GM23248 (cell line): ENCODE measurements at places on chromosomes 13 and 19. TPM values are rescaled to one million over a fixed set of nuclear protein-coding genes. Genes with fewer than 3 reads are reported as not detected.

GRCh38 chr19:46181388-46181779 is 33.3 kb downstream of the IGFL2 start:
- peak; percentile 71 for DNase-seq
- peaks cover 36% of the 10 kb centered on the region for H3K4me1 ChIP-seq
- peaks cover 11% of the 10 kb centered on the region; the same call in 1 of the 2 replicates for H3K27me3 ChIP-seq
- H3K4me3 ChIP-seq = no peak overlapping the region
- H3K27ac ChIP-seq = peak overlapping the region; percentile 65

DNA sequence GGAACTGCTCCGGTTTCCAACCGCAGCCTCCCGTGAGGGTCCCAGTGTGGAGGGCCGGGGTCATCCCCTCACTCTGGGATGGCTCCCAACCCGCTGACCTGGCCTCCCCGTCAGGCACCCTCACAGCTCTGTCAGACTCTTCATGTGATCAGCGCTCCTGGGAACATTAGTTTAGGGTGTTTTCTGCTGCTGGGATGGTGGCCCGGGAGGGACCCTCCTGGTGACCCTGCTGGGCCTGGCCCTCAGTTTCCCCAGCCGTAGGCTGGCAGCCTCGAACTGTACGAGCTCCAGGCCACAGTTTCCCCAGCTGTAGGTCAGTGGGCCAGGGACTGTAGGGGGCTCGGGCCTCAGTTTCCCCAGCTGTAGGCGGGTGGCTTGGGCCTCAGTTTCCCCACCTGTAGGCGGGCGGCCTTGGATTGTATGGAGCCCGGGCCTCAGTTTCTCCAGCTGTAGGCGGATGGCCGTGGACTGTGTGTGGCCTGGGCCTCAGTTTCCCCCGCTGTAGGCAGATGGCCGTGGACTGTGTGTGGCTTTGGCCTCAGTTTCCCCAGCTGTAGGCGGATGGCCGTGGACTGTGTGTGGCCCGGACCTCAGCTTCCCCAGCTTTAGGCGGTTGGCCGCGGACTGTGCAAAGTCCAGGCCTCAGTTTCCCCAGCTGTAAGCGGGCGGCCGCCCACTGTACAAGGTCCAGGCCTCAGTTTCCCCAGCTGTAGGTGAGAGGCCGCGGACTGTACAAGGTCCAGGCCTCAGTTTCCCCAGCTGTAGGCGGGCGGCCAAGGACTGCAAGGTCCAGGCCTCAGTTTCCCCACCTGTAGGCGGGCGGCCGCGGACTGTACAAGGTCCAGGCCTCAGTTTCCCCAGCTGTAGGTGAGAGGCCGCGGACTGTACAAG is 1.3 kb upstream of the PTBP1 start:
- peaks cover 18% of the 10 kb centered on the region for H3K4me1 ChIP-seq
- no peak overlapping the region; the same call in 1 of the 2 replicates for H3K27ac ChIP-seq
- peak overlapping the region; percentile 78 for H3K4me3 ChIP-seq
- no peak for DNase-seq
- H3K36me3 ChIP-seq = 0 out of 2 replicates have a peak, but pooled peaks cover 10% of the 10 kb centered on the region

GRCh38 chr13:27091451-27091850 is 80.2 kb downstream of the USP12 start:
- no peaks in the 10 kb centered on the region for H3K27me3 ChIP-seq
- H3K4me1 ChIP-seq = no peaks in the 10 kb centered on the region
- H3K36me3 ChIP-seq = peaks cover 15% of the 10 kb centered on the region
- DNase-seq = no peak

GRCh38 chr13:106129273-106129672 is 406.2 kb downstream of the EFNB2 start:
- no peak overlapping the region for H3K27ac ChIP-seq
- DNase-seq = no peak
- H3K4me3 ChIP-seq = no peak overlapping the region
- peaks cover 20% of the 10 kb centered on the region for H3K4me1 ChIP-seq
- no peaks in the 10 kb centered on the region for H3K36me3 ChIP-seq
- 0 out of 2 replicates have a peak, but pooled peaks cover 3% of the 10 kb centered on the region for H3K27me3 ChIP-seq

DNA sequence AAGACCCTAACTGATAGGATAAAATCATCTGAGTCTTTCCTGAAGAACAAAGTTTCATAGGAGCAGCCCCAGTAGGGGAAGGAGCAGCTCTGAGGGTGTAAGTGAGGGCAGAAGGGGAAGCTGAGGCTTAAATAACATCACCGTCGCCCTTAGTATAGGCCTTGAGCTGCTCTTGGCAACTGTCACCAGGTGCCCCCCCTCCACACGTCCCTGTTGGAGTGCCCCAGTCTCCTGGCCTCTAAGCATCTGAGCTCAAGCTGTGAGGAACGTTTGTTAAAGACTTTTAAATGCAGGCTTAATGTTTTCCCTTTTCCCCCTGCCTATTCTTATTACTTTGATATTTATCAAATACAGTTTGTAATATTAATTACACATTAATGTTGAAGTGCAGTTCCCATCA is 170.6 kb downstream of the ZIC5 start:
- H3K4me3 ChIP-seq = no peak overlapping the region
- no peaks in the 10 kb centered on the region for H3K27me3 ChIP-seq
- H3K4me1 ChIP-seq = no peaks in the 10 kb centered on the region
- H3K27ac ChIP-seq = no peak overlapping the region

The KRTDAP gene
- not detected in 2 replicates for total RNA-seq

The TMEM86B gene
- 0.63 and 2.4 TPM in 2 replicates for total RNA-seq

The CTXN1 gene
- total RNA-seq = 3.5 and 9.0 TPM in 2 replicates

The ZNF177 gene
- total RNA-seq = 1.8 and 3.2 TPM in 2 replicates

The FCER2 gene
- total RNA-seq = not detected in 2 replicates
